Activated CD4-positive, alpha-beta memory T cell treated with anti-CD3 and anti-CD28 coated beads for 36 hours (primary cell): ENCODE measurements at places on chromosomes 2 and 18.

DNA sequence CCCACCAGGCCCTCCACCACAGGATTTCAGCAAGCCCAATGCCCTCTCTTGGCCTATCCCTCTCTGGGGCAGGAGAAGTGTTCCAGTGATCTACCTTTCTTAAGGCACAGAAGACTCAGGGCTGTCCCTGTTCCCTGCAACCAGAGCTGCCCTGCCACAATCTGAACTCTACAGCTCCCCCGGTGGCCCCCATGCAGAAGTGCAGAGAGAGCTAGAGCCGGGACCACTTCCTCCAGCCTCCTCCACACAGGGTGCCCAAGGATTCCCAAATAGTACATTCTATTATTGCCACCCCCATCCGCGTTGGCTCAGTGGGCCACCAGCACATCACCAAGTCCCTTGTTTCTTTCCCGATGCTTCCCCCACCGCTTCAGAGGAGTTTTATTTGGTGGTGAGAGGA, 114.8 kb upstream of the PTPRM start:
- H3K36me3 ChIP-seq: no peaks in the 10 kb centered on the region
- H3K4me1 ChIP-seq: no peaks in the 10 kb centered on the region
- no peaks in the 10 kb centered on the region for H3K27me3 ChIP-seq
- no peak overlapping the region for H3K4me3 ChIP-seq
- no peak overlapping the region for H3K27ac ChIP-seq
- DNase-seq: no peak

DNA sequence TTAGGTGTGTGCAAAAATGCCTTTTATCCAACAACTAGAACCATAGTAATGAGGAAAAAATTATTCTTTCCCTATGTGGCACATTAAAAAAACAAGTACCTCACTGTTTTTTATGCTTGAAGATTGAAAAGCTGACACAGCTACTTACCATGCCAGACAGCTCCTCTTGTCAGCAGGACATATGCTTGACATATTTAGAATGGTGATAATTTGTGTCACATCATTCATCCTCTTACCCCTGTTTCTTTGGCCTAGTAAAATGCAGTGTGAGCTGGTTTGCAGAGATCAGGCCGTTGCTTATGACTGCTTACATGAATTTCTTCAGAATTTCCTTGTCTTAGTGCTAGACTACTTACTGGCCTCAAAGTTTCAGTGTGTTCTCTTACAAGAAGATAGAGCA, 869.9 kb downstream of the LRP1B start:
- H3K27me3 ChIP-seq: no peaks in the 10 kb centered on the region
- no peaks in the 10 kb centered on the region for H3K36me3 ChIP-seq
- no peak overlapping the region for H3K27ac ChIP-seq
- no peak overlapping the region for H3K4me3 ChIP-seq
- DNase-seq: no peak

- no peaks in the 10 kb centered on the region for H3K36me3 ChIP-seq
- no peaks in the 10 kb centered on the region for H3K27me3 ChIP-seq
- no peaks in the 10 kb centered on the region for H3K4me1 ChIP-seq
- no peak overlapping the region for H3K4me3 ChIP-seq
- no peak overlapping the region for H3K27ac ChIP-seq
Observed at GRCh38 chr2:54382601-54383000, 73.5 kb upstream of the SPTBN1 start.

- H3K4me3 ChIP-seq: no peak overlapping the region
- H3K27me3 ChIP-seq: no peaks in the 10 kb centered on the region
- H3K36me3 ChIP-seq: peaks cover 2% of the 10 kb centered on the region
- no peak for DNase-seq
Observed at GRCh38 chr2:54610700-54611099, 112.8 kb upstream of the EML6 start.

DNA sequence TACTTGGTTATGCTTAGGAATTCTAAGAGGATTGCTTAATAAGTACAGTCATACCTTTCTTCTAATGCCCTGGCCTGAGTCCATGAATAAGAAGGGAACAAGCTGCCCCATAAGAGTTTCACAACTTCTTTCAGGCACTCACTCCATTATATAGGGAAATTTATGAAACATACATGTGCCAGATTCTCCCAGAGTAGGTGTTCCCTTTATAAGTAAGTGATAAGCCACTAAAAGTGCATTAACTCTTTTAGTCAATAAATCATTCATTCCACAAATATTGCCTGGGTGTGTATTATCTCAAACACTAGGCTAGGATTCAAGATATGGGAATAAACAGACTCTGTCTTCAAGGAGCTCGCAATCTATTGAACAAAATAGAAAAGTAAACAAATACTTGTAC, 84.5 kb upstream of the RBBP8 start:
- DNase-seq: no peak
- H3K36me3 ChIP-seq: no peaks in the 10 kb centered on the region
- H3K27me3 ChIP-seq: peaks cover 3% of the 10 kb centered on the region
- no peaks in the 10 kb centered on the region for H3K4me1 ChIP-seq
- no peak overlapping the region for H3K27ac ChIP-seq
- H3K4me3 ChIP-seq: no peak overlapping the region
